ENCODE measurements at places on chromosomes 4 and X. TPM values are rescaled to one million over a fixed set of nuclear protein-coding genes. Genes with fewer than 3 reads are reported as not detected.

Gene GABRG1
- 9.4 TPM for total RNA-seq

Gene SMS
- total RNA-seq, result 19.9 TPM

Gene TRO
- total RNA-seq, result 15.3 TPM

Gene JADE1
- 68.7 TPM for total RNA-seq
